ENCODE measurements at places on chromosomes 7 and 10.
A peak's percentile ranks its signal among the peaks of the same experiment; 100 is the strongest.

DNA sequence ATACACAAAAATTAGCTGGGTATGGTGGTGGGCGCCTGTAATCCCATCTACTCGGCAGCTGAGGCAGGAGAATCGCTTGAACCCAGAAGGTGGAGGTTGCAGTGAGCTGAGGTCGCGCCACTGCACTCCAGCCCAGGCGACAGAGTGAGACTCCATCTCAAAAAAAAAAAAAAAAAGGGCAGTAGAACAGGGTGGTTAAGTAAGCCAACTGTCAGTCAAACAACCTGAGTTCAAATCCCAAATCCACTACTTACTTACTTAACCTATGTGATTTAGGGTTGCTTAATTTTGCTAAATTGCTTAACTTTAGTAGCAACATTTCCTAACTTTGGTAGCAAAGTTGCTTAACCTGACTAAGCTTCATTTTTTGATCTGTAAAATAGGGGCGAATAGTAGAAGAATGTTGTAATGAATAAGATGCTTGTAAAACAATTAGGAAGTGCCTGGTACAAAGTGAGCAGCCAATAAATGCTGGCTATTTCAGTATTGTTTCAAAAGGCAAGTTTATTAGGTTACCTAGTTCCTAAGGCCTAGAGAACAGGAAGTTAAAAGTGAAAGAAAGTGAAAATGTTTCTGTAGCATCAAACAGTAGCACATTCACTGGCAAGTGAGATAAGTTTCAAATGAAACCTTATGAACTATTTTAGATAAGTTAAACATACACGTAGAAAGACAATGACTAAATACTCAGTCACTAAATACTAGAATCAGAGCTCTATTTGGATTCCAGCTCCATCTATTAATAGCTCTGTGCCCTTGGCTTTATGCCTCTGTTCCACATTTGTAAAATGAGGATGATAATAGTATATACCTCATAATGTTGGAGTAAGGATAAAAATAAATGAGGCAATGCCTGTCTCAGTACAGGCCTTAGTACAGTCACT, 64.3 kb downstream of the HOXA1 start:
- DNase-seq = peak; percentile 15

DNA sequence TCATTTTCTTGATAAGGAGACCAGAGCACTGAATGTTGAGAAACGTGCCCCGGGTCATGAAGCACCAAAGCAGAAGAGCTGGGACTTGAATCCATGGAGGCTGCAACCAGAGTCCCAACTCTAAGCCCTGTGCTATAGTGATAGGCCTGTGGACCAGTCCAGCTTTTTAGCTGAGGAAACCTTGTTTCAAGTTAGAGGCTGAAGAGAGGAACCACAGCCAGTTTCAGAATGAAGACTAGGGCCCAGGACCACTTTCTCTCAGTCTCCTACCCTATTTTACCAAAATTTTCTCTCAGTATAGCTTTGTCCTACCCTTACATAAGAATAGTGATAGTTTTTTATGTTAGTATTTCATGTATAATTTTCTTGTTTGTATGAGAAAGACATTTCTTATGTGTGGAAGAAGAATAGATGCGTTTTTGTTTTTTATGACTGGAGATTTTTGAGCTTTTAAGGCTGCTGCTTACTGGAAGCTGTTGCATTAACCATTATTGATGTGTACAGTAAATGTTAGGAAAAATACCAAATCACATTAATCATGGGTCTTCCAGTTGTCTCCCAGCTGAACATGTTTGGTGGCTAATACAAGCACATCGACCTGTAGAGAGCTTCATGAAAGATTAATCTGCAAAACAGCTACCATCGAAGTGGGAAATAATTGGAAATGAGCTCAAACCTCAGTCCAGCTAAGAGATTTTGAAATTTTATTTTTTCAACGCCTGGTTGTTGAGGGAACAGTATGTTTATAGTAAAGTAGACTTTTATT, 45.0 kb upstream of the CSTF2T start:
- no peak for DNase-seq

DNA sequence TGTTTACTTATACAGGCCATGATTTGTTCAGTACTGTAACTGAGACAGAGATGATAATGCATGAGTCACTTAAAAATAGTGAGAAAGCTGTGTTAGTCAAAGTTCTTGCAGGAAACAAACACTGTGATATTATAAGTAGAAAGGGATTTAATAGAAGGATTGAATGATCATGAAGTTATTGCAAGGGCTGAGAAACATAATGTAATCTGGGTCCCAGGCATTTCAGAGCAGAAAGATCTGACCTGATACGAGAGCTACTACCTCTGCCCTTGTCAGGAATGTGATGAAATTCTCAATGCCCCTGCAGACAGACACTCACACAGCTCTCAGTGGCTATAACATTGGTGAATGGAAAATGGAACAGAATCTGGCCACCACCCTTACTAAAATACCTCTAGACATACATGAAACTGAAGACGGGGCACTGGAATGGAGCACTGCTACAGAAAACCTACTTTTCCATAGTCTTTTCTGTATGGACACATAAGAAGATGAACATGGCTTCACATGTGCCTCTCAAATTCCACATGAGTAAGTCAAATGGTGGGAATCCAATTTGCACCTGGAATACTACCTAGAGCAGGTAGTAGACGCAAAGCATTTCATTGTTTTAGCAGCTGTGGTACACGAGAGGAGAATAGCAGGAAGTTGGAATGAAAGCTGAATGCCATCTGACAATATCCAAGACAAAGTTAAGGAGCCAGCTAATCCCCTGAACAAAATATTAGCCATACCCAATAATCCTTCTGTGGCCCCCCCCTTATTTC, 19.1 kb upstream of the VWDE start:
- DNase-seq = no peak

DNA sequence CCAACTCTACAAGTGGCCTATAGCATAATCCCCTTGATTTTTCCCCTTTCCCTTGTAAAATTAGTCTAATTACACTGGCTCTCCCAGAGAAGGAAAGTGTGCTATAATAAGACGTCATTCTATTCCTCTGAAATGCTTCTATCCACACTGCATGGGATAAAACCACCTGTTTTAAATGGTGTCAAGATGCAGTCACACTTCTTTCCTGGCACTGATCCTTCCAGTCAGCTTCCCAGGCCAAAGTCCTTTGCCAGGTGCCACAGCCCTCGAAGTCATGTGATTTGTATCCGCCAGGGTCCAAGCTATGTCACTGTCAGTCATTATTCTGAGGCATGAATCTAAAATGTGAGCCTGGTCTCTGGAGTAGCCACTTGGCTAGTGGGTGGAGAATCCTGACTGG, 169.0 kb upstream of the KIAA1217 start:
- no peak for DNase-seq

DNA sequence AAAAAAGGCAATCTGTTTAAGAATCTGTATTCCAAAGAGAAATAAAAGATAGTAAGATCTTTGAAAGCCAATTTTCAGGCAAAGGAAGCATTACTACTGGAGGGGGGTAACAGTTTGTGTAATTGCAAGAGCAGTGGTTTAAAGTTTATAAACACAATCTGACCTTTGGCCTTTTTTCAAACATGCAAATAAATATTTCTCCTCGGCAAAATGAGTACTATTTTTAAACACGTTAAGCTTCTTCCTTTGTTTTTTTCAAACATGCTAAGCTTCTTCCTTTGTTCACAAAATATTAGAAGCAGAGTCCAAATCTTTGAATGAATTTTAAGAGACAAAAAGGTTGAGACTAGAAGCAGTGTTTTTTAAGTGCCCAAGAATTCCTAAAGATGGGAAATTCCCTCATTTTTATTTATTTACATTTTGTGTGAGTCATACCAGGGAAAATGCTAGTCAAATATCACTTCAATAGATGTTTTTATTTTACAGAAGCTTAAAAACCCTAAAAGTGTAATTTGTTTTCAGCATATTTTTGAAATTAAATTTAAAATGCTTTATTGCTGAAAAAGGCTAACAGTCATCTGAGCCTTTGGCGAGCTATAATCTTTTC, 229.3 kb downstream of the GPR37 start:
- DNase-seq = no peak

Data from GM06990 (cell line).